ENCODE measurements at places on chromosomes 11 and 22.

- no peak for DNase-seq
These were observed 10.4 kb downstream of the NHERF4 start for GRCh38 chr11:119195680-119196079.

DNA sequence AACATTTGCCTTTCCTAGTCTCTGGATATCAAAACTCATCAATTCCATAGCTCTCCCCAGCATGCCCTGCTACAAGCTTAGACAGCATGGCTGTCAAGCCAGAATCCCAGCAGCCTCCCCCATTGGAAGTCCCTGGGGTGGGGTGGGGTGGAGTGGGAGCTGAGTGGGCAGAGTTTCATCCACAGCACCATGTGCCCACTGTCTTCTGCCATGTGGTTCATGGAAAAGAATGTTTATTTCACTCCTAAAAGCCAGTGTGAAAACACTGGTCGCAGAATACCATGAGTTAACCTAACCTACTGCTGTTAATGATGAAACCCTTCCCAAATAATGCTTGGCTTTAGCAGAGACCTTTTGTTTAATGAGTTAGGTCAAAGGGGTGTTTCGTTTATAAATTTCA lies 80.2 kb upstream of the KIRREL3 start:
- DNase-seq = no peak

DNA sequence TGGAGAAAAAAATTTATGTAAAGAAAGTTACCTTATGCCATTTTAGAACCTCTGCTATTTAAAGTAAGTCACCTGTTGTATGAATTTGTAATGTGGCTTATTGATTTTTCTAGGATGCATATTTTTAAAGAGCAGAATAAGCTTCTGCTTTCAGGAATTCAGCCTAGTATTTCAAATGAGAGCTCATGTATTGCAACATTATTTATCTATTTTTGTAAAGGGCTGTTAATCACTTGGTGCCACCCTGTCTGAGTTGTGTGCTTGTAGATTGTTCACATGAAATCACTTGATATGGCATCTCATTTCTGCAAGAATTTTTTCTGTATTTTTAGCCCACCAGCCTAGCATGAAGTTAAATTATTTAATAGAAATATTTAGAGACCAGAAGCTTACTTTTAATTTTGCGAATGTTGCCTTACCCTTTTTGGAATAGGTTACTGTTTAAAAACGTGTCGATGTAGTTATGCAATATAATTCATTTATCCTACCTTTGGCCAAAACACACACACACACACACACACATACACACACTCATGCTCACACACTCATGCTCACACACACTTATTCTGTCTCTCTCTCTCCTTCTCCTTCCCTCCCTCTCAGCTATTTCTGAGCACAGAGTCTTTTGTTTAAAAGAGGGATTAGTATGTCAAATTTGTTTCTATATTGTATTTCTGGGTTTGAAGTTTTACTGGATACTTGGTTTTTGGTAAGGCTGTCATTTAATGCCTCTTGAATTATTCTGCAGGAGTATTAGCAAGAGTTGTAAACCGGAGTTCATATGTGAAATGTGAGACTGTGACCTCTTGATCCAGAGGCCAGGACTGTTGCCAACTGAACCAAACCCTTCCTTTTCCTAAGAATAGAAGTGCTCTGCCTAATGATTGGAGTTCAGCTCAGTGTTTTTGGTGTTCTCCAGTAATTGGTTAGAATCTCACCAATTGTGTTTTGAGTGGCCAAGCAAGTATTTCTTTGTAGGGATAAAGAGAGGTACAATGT lies 34.4 kb downstream of the YAP1 start:
- DNase-seq = no peak

- DNase-seq = no peak
These were observed 85.4 kb downstream of the MTNR1B start for GRCh38 chr11:93054881-93055280.

GRCh38 chr11:26951809-26952515 lies 42.0 kb upstream of the FIBIN start:
- no peak for DNase-seq

DNA sequence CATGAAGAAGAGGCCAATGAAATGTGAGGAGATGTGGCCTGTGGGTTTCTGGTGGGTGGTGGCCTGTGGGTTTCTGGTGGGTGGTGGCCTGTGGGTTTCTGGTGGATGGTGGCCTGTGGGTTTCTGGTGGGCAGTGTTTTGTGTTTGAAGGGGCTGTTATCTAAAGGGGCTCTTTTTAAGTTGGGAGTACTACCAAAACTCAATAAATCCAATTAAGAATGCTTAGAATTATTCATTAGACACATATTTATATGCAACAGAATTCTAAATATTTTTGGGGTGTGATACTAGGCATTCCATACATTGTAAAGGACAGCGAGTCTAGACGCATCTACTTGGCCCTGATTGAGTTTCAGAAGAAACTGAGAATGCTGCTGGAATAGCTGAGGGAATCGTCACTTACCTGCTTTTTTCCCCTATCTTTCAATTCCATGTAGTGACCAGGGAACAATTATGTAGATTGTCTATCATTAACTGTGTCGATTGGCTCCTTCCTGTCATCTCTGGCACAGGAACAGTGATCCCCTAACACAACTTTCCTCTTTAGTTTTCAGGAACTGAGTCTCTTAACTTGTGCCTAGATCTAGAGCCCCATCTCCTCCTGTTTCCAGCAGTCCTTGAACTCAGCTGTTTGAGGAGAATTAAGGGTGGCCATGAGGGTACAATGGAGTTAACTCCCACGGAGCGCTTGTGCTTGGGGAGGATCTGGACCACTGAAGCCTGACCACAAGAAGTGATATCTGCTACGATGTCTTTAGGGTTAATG lies 37.3 kb upstream of the TOP3B start:
- DNase-seq = no peak

DNA sequence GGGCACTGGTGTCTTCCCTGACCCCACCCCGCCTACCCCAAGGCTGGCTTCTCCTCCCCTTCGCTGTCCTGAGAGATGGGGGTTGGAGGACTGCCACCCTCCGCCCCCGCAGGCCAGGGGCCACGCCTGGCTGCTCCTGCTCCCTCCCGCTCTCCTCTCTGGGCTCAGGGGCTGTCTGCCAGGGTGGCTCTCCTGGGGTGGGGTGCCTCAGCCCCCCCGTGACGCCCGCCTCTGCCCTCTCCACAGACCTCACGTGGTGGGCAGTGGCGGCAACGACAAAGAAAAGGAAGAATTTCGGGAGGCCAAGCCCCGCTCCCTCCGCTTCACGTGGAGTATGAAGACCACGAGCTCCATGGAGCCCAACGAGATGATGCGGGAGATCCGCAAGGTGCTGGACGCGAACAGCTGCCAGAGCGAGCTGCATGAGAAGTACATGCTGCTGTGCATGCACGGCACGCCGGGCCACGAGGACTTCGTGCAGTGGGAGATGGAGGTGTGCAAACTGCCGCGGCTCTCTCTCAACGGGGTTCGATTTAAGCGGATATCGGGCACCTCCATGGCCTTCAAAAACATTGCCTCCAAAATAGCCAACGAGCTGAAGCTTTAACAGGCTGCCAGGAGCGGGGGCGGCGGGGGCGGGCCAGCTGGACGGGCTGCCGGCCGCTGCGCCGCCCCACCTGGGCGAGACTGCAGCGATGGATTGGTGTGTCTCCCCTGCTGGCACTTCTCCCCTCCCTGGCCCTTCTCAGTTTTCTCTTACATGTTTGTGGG lies 8.1 kb downstream of the RCOR2 start:
- DNase-seq = no peak

DNA sequence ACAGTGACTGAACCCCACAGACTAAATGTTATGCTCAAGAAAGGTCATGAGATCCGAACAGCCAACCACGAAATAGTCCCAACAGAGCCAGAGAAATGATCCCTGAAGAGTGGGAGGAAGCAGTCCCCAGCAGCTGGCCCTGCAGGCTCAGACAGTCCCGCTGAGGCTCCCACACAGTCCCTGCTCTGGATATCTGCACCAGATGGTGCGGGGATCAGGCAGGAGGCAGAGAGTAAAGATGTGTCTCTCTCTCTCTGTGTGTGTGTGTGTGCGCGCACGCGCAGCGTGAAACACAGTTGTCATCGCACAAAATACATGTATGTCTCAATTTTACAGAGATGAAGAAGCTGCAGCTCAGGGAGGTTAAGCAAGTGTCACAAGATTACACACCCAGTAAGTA lies 27.9 kb downstream of the GUCY1A2 start:
- no peak for DNase-seq

DNA sequence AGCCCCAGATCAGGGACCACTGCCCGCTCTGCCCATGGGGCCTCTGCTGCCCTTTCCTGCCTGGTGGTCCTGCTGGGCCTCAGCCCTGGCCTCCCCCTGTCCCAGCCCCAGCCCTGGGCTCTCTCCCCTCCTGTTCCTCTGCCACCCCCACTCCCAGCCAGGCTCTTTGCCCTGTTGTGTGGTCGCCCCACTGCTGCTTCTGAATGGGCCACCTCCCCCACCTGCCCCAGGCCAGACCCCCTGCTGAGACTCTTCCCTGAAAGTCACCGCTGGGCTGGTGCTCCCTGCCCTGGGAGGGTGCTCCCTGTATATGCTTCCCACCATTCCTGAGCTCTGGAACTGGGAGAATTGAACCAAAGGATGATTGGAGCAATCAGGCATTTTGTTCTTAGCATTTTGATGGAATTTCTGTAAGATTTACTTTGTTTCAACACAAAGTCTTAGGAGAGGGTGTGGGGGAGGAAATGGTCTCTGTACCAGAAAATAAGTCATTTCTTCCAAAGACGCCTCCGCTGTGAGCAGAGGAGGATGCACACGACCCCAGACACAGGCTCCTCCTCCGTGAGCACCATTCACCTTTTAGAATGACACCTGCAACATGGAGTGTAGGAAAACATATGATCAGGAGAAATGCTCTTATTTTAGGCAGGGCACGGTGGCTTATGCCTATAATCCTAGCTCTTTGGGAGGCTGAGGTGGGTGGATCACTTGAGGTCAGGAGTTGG lies 5.2 kb downstream of the APOBEC3B start:
- DNase-seq = no peak

DNA sequence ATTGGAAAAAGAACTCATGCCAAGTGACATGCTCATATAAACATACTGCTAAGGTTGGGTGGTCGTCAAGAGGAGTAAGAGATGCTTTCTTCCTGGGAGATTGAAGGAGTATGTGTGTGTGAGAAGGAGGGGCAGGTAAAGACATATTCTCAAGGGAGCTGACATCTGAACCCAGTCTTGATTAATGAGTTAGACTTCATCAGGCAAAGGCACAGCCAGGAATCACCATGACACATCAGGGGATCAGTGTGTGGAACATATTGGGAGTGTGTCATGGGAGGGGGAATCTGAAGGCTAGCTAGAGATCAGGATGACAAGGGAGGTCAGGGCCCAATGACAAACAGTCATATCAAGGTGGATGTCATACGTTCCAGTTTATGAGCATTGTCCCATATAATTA lies 14.9 kb downstream of the CNTF start:
- DNase-seq = no peak

GRCh38 chr22:31079095-31079642 lies 1.9 kb upstream of the SMTN start:
- no peak for DNase-seq

- no peak for DNase-seq
These were observed 78.8 kb downstream of the DDIAS start for GRCh38 chr11:82980292-82980691.

DNA sequence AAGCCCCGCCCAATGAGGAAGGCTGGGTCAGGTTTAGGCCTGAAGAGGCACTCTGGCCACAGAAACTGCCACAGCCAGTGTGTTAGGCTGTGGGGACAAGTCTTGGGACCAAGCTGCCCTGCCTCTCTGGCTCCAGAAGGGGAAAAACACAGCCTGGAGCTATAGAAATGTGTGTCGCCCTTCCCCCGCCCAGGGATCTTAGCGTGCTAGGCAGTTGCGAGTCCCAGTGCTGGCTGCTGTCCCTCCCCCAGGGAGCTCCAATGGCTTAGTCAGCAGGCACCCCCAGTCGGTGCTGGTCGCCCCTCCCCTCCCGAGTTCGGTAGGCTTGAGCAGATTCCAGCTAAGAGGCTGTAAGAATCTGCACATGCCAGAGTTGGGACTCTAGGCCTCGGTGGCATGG lies 99.5 kb upstream of the API5 start:
- no peak for DNase-seq
